ENCODE measurements at places on chromosomes 3 and 15.

- no peak for DNase-seq
Observed at GRCh38 chr15:94098921-94099573, 132.3 kb upstream of the MCTP2 start.

DNA sequence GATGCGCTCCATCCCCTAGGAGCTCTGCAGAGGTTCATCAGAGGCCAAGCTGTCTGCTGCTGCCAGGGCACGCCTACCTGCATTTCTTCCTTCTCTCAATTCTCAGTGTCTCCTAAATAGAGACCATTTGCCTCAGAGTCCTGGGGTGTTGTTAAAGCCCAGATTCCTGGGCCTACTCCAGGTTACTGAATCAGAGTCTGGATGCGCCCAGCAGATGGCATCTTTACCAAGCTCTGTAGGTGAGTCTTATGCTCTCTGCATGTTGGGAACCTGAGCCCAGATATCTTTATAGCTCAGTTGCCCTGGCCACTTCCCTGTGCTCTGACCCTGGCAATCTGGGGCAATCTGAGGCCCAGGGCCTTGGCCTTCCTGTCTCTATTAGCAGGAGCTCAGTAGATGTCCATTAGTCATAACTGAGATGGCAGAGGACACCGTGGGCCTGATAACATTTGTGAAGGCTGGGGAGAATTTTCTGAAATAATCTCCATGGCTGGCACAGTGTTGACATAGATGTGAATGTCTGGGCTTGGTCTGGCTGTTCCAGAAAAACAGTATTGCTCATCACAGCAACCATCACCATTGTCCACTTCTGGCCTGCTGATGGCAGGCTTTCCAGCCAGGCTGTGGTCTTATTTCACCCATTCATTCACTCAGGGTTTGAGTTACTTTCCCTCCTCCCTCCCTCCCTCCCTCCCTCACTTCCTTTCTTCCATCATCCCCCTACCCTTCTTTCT is 13.3 kb upstream of the RBP1 start:
- DNase-seq: no peak

GRCh38 chr3:169750665-169751064 is 14.2 kb downstream of the TERC start:
- no peak for DNase-seq

GRCh38 chr3:154730186-154730585 is 300.2 kb upstream of the GPR149 start:
- DNase-seq: no peak

DNA sequence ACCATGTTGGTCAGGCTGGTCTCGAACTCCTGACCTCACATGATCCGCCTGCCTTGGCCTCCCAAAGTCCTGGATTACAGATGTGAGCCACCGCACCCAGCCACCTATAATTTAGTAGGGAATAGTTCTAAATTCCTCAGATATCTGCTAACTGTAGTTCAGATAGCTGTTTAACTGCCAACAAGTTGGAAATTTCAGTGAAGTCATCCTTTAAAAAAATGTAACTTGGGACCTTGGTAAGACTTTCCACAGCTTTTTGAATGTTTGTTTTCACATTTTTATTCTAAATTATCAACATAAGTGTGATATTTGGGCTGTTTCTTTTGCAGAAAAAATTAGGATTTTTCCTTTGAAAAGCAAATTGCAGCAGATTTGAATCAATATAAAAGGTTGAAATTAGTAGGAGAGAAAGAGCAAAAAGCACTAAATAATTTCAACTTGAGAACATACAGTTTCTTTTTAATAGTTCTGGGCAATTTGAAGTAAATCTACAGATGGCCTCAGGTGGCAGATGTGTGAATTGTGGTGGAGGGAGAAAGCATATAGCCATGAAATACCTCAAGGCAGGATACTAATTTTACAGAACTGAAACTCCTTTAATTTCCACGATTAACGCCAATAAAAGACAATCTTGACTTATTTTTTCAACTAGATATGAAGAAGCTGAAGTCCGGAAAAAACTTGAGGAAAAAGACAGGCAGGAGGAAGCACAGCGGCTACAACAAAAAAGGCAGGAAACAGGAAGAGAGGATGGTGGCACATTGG is 34.3 kb downstream of the USP8 start:
- DNase-seq: no peak

GRCh38 chr3:38746641-38747040 is 69.4 kb downstream of the SCN10A start:
- DNase-seq: no peak

GRCh38 chr3:24004171-24004938 is 59.3 kb downstream of the NR1D2 start:
- DNase-seq: no peak

- DNase-seq: no peak
Observed at GRCh38 chr3:124883766-124884473, 3.2 kb downstream of the ITGB5 start.

GRCh38 chr15:48084759-48085590 is 35.8 kb upstream of the SLC24A5 start:
- no peak for DNase-seq

DNA sequence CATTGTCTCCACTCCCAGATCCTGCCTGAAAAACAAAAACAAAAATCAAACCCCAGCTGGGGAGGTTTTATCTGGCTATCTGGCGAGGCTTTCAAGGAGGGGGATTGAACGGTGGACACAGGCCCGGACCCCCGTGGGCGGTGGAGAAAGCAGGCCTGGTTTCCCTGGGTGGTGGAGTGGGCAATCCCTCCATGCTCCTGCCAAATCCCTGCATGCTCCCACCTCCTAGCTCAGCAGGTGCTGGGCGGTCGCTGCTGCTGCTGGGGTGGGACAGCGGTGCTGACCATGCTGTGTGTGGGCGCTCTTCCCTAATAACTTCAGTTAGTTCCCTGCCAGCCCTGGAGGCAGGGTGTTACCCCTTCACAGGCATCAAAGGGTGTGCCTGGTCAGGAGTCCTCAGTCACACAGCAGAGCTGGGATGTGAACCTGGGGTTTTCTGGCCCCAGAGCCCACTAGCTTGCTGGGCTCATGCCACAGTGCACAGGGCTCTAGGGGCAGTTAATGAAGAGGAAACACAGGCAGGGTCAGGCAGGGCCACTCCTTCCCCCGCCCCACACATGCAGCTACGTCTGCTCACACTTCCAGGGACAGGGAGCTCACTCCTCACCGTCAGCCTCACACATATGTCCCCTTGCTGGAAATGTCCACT is 15.9 kb upstream of the PLXND1 start:
- no peak for DNase-seq

DNA sequence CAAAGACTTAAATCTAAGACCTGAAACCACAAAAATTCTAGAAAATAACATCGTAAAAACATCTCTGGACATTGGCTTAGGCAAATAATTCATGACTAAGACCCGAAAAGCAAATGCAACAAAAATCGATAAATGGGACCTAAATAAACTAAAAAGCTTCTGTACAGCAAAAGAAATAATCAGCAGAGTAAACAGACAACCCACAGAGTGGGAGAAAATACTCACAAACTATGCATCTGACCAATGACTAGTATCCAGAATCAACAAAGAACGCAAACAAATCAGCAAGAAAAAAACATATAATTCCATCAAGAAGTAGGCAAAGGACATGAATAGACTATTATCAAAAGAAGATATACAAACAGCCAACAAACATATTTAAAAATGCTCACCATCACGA is 749.4 kb downstream of the PLOD2 start:
- no peak for DNase-seq

DNA sequence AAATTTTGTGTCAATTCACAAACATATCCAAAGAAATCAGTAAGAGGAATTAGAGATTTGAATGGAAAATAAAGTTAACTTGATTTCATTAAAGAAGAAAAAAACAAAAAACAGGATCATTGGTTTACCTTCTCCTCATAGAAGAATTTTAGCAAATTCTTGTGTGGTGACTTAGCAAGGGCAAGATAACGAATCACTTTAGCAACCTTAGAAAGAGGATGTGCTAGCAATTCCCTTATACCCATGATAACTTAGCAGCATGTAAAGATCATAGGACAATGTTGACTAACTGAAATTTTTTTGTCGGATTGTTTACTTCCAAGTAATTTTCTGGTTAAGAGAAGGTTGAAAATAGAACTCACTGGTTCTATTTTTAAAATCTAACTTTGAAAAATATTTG is 609.3 kb downstream of the GBE1 start:
- no peak for DNase-seq

GRCh38 chr15:73139744-73140553 is 87.7 kb downstream of the NEO1 start:
- no peak for DNase-seq

DNA sequence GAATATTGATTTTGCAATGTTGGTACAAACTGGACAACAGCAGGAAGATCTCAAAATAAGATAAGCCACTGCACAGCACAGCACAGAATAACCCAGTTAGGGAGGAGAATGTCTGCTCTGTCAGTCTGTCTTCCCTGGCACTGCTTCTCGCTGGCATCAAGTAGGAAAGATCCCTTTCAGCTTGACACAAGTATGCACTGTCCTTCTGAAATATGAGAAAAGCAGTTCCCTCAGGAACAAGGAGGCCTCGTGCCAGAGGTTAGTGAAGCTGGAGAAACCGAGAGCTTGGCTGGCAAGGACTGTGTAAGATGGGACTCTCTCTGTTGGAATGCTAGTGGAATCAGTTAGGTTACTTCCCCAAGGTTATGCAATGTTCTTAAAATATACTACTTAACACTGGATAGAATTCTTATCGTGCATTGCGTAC is 59.1 kb downstream of the FMN1 start:
- no peak for DNase-seq

DNA sequence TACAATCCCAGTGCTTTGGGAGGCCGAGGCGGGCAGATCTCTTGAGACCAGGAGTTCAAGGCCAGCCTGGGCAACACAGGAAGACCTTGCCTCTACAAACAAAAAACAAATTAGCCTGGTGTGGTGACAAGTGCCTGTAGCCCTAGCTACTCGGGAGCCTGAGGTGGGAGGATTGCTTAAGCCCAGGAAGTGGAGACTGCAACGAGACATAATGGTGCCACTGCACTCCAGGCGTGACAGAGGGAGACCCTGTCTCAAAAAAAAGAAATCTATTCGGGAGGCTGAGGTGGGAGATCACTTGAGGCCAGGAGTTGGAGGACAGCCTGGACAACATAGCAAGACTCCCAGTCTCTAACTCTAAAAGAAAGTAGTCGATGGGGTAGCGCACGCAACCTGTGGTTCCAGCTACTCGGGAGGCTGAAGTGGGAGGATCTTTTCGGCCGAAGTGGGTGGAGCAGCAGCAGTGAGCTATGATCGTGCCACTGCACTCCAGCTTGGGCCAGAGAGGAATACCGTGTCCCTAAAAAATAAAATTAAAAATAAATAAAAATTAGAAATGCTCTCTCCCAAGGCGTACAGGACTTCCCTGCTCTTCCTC is 775 bp downstream of the C3orf33 start:
- DNase-seq: no peak

- no peak for DNase-seq
Observed at GRCh38 chr3:102053375-102053989, 204.2 kb downstream of the NFKBIZ start.

DNA sequence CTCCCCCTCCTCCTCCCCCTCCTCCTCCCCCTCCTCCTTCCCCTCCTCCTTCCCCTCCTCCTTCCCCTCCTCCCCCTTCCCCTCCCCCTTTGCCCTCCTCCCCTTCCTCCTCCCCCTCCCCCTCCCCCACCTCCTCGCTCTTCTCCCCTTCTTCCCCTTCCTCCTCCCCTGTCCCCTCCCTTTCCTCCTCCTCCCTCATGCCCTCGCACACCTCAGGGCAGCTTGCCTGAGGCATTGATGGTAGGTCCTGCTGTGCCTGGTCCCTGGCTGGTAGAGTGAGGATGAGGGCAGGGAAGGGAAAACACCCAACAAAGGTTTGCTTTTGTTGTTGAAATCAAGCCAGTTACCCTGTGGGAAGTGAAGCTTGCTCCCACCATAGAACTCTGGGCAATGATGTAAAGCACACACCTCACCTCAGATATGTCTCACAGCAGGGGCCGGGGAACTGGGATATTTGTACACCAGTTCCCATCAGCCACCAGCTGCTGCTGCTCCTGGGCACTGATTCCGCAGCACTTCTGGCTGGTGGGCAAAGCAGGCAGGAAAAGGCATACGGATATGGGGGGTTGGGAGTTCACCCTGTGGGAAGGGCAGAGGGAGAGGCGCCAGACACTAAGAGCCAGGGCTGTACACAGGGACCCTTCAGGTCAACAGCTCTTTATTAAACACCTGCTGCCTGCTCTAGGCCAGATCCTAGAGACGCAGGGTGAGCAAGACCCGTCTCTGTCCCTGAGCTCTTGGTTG is 13.8 kb downstream of the ISG20 start:
- DNase-seq: no peak

GRCh38 chr3:77321646-77322045 is 281.7 kb downstream of the ROBO2 start:
- no peak for DNase-seq

All from CD14-positive monocyte (primary cell).